Esophagus squamous epithelium (tissue), 5 donors: ENCODE measurements at places on chromosomes 6 and 20.

GRCh38 chr20:719816-720215 is 44.2 kb upstream of the SCRT2 start:
- no peak for DNase-seq

DNA sequence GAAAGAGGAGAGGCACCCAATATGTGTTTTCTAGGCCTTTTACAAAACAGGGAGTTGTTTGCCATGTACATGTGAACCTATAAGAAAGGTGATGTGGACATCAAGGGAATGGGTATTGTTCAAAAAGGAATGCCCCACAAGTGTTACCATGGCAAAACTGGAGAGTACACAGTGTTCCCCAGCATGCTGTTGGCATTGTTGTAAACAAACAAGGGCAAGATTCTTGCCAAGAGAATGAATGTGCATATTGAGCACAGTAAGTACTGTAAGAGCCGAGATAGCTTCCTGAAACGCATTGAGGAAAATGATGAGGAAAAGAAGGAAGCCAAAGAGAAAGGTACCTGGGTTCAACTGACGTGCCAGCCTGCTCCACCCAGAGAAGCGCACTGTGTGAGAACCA is 13.1 kb downstream of the QRSL1 start:
- no peak for DNase-seq

- no peak for DNase-seq
Measured at GRCh38 chr6:23446469-23446967, 679.5 kb upstream of the NRSN1 start.

DNA sequence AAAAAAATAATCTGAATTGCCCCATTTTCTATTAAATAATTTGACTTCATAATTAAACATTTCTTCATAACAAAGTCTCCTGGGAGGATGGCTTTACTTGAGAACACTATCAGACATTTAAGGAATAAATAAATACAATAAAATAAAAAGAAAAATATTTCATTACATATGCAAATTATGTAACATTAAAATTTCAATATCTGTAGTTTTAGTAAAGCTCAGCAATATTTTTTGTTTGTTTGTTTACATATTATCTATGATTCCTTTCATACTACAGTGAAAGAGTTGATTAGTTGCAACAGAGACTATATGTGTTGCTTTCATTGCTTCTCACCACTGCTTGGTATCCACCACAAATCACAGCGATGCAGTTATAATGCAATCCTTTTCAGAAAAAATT is 474.9 kb upstream of the GJE1 start:
- DNase-seq: no peak

- DNase-seq: no peak
Measured at GRCh38 chr20:15818651-15819071, 754.6 kb downstream of the KIF16B start.

DNA sequence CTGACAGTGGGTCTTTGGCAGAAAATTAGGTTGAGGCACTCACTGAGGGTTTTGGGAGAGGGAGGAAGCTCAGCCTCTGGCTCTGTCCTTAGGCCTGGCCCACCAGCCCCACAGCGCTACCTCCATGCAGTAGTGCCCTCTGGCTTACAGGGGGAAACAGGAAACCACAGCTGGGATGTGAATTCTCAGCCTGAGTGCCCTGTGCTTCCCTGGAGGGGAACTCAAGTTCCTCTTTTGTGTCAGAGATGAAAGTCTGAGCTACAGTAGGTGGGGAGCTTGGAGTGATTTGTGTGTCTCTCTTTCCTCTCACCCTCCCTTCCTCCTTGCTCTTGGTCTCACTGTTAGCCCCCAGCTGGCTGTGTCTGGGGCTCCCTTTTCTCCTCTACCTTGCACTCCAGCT is 48.2 kb upstream of the BLCAP start:
- no peak for DNase-seq

GRCh38 chr6:27834384-27834783 is 77.8 kb downstream of the OR2B2 start:
- no peak for DNase-seq

GRCh38 chr20:61682114-61682995 is 383.3 kb downstream of the TAF4 start:
- no peak for DNase-seq

DNA sequence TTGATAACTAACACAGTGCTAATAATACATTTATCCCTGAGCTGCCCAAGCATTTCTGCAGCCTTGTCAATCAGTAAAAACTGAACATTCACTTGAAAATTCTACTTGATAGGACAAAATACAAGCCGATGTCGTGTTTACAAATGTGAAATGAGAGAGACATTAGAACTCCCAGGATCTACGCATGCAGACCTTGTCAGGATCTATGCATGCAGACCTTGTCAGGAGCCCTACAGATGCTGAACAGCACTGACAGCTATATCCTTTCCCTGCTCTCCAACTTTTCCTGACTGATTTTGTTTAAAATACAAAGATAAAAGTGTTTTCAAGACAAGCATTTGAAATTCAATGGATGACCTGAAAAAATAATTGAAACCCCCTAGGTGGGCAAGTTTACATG is 28.9 kb downstream of the INSM1 start:
- no peak for DNase-seq
